ENCODE measurements at places on chromosomes 6 and 20.

- DNase-seq: no peak
Measured at GRCh38 chr20:15379681-15380296, 1042.4 kb upstream of the FLRT3 start.

GRCh38 chr6:19562468-19562867, 274.7 kb upstream of the ID4 start:
- no peak for DNase-seq

DNA sequence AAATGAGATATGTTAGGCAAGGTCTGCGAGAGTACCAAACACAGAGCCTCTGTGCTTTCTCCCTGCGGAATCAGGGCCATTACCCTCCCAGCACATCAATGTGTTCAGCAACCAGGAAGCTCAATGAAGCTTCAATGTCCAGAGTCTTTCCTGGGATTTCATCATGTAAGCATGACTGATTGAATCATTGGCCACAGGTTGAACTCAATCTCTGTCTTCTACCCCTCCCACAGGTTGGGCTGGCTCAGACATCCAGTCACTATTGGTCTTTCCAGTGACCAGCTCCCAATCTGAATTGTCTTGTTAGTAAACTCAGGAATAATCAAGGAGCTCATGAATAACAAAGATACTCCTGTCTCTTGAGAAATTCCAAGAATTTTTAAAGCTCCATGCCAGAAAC, 2.7 kb upstream of the DTD1 start:
- DNase-seq: peak; percentile 52

DNA sequence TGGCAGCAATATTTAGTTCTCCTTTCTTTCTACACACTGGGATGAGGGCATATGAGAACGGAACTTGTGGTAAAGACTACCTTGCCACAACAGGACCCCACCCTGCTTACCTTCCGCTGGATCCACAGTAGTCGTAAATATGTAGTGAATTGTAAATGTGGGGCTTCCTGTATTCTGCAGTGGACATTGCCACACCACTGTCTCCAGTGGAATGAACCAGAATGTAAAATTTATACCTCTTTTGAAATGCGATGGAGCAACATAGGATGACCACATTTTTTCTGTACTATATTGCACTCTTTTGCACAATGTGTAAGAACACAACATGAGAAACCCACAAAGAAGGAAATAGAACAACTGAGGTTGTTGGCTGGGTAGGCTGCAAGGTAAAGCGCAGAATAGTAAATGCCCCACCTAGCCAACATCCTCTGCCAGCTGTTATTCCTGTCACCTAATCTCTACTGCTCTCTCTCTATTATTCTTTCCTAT, 16.1 kb upstream of the RIPOR2 start:
- no peak for DNase-seq

DNA sequence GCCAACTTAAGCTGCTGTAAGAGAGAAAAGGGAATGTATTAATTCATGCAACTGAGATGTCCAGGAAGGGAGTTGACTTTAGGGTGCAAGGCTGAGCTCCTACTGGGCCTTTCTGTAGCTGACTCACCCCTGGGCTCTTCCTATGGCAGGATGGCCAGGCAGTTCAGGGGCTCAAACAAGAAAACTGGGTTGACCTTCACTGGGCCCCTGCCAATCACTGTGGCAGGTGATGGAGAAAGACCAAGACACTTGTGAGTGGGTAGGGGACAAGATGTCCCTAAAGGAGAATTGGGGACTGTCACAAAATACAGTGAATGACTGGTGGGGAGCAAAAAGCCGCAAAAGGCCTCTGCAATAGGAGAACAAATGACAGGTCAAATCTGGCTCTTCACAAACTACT, 21.5 kb upstream of the RALGAPA2 start:
- no peak for DNase-seq

DNA sequence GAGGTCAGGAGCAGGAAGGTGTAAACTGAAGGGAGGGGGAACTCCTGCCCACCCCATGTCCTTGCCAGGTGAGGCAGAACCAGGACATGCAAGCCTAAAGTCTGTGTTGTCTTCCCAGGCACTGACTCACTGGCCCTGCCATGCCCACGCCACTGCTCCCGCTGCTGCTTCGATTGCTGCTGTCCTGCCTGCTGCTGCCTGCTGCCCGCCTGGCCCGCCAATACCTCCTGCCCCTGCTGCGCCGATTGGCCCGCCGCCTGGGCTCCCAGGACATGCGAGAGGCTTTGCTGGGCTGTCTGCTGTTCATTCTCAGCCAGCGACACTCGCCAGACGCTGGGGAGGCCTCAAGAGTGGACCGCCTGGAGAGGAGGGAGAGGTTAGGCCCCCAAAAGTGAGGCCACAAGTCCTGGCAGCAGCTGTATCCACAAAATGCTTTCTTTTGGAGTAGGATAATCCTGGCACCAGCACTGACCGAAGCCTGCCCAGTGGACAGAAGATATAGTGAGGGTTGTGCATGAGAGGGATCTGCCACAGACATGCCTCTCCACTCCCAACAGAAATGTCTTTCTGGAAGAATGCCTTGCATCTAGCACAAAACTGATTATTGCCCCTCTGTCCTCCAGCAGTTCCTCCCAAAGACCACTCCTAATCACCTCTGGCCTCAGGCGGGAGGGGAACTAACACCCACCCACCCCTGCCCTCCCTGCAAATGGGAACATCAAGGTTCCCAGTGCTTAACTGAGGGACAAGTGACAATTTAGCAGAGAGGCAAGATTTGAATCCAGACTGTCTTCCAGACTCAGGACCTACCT, 812 bp downstream of the MYMX start:
- no peak for DNase-seq

GRCh38 chr20:15191082-15191723, 853.8 kb upstream of the FLRT3 start:
- DNase-seq: no peak

DNA sequence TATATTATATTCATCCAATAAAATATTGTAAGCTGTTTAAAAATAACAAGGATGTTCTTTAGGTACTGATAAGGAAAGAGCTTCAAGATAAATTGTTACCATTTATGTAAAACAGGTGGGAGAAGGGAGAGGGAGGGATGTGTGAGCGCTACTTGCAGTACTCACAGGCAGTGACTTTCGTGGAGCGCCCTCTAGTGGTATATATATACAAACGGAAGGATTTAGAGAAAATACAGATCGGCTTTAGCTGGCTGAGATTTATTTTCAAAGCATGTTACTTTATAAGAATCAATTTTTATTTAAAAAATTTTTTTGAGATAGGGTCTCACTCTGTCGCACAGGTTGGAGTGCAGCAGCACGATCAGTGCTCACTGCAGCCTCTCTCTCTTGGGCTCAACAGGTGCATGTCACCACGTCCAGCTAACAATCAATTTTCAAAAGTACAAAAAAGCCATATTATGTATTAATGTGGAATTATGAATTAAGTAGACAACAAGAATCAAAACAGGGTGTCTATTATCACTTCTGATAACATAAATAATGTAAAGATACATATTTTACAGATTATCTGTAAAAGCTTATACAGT, 3.3 kb upstream of the MOG start:
- peak; percentile 84 for DNase-seq

GRCh38 chr6:148027201-148027600, 315.4 kb upstream of the SASH1 start:
- DNase-seq: no peak

DNA sequence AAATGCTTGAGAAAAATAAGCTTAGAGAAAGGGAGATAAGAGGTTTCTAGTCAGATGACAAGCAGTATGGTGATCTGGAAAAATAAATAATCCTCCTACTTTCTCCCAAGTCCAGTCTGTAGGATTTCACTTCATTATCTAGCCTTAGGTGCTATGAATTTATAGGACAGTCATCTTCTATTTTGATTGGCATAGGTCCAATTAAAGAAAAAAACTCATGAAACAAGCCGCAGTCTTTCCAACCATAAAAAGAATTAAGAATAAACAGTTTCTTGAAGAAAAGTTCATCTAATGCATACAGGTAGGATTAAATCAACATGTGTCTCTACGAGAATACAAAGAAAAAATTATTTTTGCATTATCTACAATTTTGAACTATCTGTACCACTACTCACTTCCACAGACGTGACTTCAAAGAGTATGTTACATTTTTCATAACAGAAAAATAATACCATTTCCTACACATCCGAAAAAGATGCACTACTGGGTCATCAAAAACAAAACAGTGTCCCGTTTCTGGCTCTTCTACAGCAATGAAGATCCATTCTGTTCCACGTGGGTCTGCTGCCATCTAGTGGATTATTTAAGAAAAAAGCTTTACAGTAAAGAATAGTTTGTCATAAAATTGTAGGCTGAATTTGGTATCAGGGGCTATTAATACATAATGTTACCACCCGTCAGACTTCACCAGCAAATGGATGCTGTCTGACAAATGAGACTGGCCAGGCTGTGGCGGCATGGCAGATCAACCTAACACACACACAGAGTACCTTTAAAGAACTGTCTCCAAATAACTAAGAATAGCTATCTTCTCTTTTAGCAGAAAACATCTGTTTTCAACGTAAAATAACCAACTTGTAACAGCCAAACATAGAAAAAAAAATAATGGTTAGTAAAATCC, 28.9 kb downstream of the STX7 start:
- peak; percentile 84 for DNase-seq

- DNase-seq: no peak
Measured at GRCh38 chr6:131917318-131917717, 33.9 kb downstream of the CCN2 start.

DNA sequence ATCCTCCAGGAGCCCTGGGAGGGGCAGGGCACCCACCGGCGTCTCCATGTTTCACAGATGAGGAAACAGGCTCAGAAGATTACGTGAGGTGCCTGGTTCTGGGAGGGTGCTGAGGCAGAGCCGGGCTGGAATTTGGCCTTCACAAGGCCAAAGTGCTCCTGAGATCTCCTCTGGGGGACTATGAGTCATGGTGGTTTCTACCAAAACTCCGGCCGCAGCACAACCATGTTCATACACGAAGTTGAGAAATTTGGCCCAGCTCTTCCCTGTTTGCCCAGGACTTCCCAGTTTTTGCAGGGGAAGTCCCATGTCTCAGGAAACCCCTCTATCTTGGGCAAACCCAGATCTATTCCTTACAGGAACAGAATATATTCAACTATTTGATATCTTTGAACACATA, 172.9 kb upstream of the CDYL start:
- peak; percentile 92 for DNase-seq

GRCh38 chr20:60817891-60818290, 434.2 kb upstream of the CDH4 start:
- DNase-seq: no peak

- DNase-seq: no peak
Measured at GRCh38 chr6:107720717-107721116, 103.4 kb downstream of the SCML4 start.

GRCh38 chr20:45583502-45583901, 4.4 kb upstream of the WFDC8 start:
- DNase-seq: no peak

GRCh38 chr6:100462706-100463629, 1.8 kb downstream of the SIM1 start:
- DNase-seq: no peak

DNA sequence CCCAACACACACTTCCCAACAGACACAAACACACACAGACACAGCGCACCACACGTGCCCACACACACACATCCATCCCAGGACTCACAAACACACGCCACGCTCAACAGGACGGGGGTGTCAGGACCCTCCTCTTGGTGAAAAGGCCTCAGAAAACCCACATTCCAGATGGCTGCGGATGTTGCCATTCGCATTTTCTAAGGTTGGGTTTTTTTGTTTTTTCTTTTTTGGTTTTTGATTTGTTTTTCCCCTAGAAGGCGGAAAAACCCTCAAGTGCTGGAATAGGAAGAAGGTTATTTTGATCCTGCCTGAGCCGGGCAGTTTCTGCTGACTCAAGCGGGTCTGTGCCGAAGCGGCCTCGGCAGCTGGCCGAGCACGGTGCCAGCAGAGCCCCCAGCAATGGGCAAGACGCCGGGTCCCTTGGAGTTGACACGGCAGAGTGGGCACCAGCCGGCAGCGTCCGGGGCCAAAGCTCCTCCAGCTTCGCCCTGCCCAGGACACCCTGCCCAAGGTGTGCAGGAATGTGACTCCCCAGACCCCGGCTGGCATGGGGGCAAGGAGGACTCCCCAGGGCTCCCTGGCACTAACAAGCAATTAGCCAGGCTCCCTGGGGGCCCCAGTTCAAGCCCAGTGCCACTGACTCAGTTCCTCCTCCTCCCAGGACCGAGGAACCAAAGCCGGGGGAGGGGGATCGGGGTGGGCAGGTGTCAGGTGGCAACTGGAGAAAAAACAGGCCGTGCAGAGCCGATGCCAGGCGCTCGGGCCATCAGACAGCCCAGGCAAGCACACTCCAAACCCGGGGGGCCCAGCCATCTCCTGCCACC, 40.9 kb upstream of the ZBP1 start:
- no peak for DNase-seq

DNA sequence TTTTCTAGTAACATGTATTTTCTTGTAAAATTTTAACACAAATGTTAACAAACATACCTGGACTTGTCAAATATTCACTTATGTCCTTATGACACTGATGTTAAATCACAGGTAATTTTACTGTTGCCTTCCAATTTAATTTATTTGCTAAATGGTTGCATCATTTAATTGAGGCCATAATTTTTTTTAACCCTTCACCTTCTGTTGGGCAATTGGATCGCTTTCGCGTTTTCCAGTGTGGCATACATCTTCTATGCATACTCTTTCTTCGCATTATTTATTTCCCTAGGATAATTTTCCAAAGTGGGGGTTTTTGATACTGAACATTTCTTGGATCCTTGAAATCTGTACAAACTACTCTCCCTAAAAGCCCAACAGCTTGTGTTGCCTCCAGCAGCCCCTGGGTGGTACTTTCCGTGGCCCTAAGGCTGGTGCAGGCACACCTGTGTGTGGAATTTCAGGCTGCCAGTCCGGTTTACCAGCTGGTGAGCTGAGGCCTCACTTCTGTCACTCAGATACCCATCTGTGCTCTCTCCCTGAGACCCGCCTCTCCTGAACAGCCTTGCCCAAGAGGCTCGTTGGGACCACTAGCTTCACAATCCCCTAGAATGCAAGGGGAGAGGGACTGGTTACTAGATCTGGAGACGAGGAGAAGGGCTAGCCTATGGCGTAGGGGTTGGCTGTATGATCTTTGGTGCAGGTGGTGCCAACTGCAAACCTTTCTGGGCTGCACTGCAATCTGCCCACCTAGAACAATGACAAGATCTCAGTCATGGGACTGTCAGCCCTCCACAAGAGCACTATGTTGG, 11.2 kb upstream of the C20orf144 start:
- DNase-seq: no peak

DNA sequence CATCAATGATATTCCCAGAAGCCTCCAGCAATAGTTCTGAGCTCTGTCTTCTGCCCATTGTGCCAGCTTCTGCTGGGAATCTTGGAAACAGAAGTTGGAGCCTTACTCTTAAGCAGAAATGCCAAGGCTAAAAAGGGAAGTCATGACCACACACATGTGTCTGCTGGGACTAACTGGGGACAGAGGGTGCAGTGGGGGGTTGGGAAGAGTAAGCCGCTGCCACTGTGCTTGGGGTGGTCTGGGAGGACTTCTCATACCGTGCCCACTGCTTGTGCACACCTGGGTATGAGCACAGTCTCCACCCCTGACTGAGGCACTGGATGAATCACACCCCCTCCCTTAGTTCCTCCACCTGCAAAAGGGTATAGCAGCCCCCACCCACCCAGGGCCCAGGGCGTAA, 90.7 kb downstream of the CDC5L start:
- DNase-seq: no peak

GRCh38 chr6:162596676-162597075, 130.9 kb downstream of the PRKN start:
- no peak for DNase-seq

GRCh38 chr6:71317441-71317840, 28.8 kb downstream of the OGFRL1 start:
- no peak for DNase-seq

GRCh38 chr6:145669627-145670034, 65.7 kb downstream of the EPM2A start:
- peak; percentile 77 for DNase-seq

GRCh38 chr6:148440877-148441453, 98.3 kb downstream of the SASH1 start:
- DNase-seq: peak; percentile 98

All from fibroblast of pulmonary artery (primary cell).